Gastrocnemius medialis (tissue), 4 donors: ENCODE measurements at places on chromosomes 2 and 18. TPM values are rescaled to one million over a fixed set of nuclear protein-coding genes. Genes with fewer than 3 reads are reported as not detected.

DNA sequence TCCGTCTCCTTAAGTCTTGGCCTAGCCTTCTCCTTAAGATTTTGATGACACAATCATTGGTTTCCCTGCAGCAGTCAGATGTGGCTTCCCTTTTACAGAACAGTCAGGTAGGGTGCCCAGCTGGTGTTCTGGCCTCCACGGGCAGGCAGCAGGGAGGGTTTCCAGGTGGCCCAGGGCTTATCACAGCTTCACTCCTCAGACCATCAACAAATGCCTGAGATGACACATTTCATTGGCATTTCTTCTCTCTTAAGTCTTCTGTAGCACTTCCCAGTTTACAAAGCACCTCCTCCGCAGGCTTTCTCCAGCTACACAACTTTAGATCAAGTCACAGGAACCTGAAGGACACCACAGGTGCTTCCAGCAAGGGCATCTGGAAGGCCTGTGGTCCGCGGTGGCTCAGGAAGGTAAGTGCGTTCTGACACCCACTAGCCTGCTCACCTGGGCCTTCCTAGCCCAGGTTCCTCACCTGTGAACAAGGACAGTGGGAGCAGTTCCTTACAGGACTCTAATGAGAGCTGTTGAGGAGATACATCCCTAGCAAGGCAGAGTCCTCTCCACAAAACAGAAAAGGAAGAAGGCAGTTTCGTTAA lies 37.6 kb downstream of the PTPN18 start:
- H3K27ac ChIP-seq: no peak overlapping the region
- H3K36me3 ChIP-seq: no peaks in the 10 kb centered on the region
- H3K4me3 ChIP-seq: no peak overlapping the region
- peaks cover 9% of the 10 kb centered on the region for H3K4me1 ChIP-seq
- no peaks in the 10 kb centered on the region for H3K27me3 ChIP-seq

- no peak for DNase-seq
- peak overlapping the region; percentile 78 for H3K4me3 ChIP-seq
- H3K36me3 ChIP-seq: no peaks in the 10 kb centered on the region
- no peak overlapping the region for H3K27ac ChIP-seq
- H3K4me1 ChIP-seq: peaks cover 24% of the 10 kb centered on the region
Measured at GRCh38 chr2:70902067-70902442, 33.6 kb upstream of the ATP6V1B1 start.

DNA sequence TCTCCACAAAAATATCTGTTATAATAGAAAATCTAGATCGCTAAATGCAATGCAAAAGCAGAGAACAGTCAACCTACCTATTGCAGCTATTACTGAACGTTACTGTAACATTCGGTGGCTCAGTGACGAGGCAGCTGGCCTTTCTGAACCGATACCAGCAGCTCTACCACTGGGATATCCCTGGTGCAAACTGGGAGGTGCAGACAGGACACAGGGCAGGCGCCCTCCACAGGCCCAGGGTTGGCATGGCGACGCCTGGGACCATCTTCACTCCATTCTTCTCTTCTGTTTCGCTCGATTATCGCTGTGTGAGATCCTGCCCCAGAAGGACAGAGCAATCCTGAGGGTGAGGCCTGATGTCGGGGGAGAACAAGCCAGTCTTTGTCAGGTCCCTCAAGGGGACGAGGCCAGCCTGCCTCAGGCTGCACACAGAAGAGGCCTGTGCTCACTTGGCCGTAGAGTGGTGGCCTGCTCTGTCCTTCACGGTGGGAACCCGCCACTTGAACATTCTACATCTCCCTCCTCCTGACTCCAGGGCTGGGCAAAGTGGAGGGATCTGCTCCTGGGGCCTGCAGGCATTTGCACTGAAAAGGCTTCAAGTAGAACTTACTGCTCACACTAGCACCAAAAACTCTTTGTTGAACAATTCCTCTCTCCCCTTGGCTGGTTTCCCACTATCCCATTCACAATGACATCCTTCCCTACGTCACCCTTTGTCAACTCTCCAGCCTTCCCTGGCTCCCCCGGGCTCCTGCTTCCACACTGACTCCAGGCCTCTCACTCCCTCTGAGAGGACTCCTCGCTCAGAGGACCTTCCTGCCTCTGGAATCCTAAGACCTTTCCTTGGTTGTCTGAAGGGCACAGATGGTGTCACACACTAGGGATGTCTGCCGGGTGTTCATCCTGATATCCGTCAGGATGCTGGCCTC lies 49.7 kb downstream of the CYRIA start:
- no peak overlapping the region for H3K4me3 ChIP-seq
- DNase-seq: no peak
- peaks cover 20% of the 10 kb centered on the region for H3K4me1 ChIP-seq
- H3K27me3 ChIP-seq: no peaks in the 10 kb centered on the region
- H3K27ac ChIP-seq: no peak overlapping the region

DNA sequence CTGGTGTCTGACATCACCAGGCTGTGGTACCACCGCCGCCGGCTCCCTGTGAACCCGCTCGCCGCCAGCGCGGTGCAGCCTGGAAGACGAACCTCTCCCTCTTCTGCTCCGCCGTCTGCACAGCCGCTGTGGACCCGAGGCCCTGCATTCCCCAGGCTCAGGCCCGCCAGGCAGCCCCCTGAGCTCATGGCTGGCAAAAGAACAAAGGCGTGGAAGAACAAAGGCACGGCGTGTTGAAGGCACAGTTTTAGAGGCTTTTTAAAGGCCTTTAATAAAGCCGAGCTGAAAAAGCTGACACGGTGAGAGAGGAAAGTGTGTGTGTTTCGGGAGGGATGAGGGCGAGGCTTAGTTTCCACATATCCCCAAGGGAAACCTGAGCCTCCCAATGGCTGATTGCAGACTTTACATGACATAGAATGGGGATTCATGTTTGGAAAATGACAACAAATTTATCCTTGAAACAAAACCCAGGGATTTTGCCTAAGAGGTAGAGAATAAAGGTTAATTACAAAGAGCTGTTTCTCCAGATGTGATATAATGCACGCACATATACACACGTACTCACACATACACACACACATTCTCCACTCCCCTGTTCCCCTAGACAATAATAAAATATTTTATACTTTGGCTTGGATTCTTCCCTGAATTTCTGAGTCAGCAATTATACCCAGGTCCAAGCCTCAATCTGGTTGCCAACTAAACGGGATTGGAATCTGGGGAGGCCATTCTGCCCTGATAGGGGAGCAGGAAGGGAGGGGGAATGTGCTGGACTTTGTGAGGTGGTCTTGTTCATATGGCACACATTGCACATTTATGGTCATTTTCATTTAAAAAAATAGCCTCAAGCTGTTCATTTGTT lies 39.7 kb downstream of the RFX8 start:
- H3K4me1 ChIP-seq: no peaks in the 10 kb centered on the region
- H3K27ac ChIP-seq: no peak overlapping the region
- no peak for DNase-seq
- H3K36me3 ChIP-seq: no peaks in the 10 kb centered on the region

DNA sequence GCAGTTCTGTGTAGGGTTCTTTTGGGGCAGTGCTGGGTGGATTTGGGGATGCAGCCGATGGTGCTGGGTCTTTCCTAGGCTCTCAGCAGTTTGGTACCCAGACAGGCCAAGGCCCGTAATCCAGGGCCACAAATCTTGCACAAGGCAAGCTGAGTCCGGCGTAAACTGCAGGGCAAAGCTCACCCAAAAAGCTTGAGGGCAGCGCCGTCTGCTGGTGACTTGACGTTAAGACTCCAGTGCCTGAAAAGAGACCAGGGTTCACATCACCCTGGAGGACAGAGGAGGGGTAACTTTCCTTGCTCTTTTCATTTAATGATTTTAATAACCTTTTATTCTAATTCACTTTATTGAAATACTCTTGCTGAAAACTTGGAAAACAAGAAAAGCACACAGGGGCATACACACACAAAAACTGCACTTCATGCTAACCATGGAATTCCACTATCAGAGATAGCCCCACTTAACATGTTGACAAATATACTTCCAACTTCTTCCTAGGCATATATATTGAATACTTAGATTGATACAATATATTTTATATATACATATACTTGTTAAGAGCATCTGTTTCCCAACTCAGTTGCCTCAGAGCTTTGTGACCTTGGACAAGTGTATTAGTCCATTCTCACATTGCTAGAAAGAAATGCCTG lies 38.9 kb downstream of the CNGA3 start:
- no peaks in the 10 kb centered on the region for H3K36me3 ChIP-seq
- H3K27ac ChIP-seq: no peak overlapping the region
- no peaks in the 10 kb centered on the region for H3K4me1 ChIP-seq
- no peaks in the 10 kb centered on the region for H3K27me3 ChIP-seq
- DNase-seq: peak; percentile 22

DNA sequence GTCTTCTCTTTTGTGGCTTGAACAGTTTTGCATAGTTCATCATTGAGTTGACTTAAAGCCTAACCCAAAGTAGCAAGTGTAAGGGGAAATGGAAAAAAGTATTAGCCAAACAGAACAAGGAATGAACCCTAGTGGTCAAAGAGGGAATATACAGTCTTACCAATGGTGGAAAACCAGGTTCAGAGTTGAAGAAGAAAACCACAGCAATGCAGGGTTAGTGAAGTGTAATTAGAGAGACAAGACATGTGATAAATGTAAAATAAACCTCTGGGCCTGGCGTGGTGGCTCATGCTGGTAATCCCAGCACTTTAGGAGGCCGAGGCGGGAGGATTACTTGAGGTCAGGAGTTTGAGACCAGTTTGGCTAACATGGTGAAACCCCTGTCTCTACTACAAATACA lies 2.4 kb downstream of the TTN start:
- H3K36me3 ChIP-seq: peaks cover 4% of the 10 kb centered on the region
- DNase-seq: peak; percentile 65
- H3K4me3 ChIP-seq: peak overlapping the region; percentile 88
- no peaks in the 10 kb centered on the region for H3K27me3 ChIP-seq
- H3K27ac ChIP-seq: peak overlapping the region; percentile 98

GRCh38 chr18:51614967-51615571 lies 417.6 kb upstream of the MEX3C start:
- H3K27ac ChIP-seq: no peak overlapping the region
- no peaks in the 10 kb centered on the region for H3K36me3 ChIP-seq
- no peaks in the 10 kb centered on the region for H3K4me1 ChIP-seq
- no peak for DNase-seq
- no peaks in the 10 kb centered on the region for H3K27me3 ChIP-seq
- H3K4me3 ChIP-seq: no peak overlapping the region

DNA sequence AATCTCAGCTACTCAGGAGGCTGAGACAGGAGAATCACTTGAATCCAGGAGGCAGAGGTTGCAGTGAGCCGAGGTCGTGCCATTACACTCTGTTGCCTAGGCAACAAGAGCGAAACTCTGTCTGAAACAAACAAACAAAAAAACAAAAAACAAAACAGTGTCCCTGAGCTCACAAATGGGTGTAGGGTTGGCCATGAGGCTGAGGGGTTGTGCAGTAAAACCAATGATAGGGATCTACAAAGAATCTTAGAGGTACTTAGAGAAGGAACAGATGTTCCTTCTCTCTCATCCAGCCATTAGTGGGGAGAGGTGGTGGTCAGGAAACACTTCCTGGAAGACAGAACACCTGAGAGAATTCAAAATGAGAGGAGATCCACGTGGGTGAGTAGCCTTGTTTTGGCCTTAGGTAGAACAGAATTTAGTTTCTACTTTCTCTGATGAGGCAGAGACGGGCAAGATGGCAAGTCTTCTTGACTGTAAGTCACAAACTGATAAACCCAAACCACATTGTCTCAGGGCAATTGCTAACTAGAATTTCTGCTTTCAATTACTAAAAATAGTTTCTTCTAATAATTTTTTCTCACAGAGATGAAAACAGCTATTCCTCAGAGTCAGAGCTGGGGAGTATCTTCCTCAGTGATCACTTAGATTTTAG lies 61.5 kb upstream of the PPM1B start:
- H3K4me1 ChIP-seq: peaks cover 12% of the 10 kb centered on the region
- H3K27ac ChIP-seq: no peak overlapping the region
- DNase-seq: no peak
- no peaks in the 10 kb centered on the region for H3K36me3 ChIP-seq
- H3K27me3 ChIP-seq: no peaks in the 10 kb centered on the region

DNA sequence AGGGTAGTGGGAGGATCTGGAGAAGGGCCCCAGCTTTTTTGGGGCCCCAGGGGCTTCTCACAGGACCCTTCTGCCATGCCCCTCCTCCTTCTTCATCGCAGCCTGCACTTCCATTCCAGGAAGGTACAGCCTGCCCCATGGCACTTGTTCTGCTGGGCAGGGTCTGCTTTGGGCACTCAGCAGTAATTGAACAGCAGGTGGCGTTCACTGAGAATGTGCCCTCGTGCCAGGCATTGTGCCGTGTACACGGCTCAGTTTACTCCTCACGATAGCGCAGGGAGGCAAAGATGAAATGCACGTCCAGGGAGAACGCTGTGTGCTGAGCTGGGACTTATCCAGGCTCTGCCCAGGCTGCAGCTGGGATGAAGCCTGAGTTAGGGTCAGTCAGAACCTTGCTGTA lies 54.8 kb upstream of the ASB18 start:
- no peaks in the 10 kb centered on the region for H3K36me3 ChIP-seq
- H3K4me1 ChIP-seq: no peaks in the 10 kb centered on the region
- no peak for DNase-seq
- H3K4me3 ChIP-seq: no peak overlapping the region

DNA sequence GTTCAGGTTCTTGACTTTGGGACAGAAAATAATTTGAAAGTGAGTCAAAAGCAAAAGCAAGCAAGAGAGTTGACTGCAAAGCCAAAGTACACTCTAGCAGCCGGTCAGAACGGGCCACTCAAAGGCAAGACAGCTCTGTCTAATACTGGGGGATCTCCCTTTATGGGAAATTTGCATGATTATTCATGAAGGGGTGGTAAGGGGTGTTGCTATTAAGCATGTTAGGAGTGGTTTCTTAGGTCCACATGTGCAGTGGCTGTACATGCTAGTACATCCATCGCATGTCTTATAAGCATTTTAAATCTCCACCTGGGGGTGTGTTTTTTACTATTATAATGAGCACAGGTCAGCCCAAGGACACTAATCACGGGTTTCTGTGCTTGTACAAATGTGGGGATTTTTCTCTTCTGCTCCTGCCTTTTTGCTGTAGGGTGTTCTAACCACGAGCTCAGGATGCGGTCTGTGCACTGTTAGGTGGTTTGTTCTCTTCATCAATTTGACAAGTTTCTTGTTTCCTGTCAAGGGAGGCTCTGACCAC lies 60.2 kb upstream of the SPP2 start:
- H3K27me3 ChIP-seq: no peaks in the 10 kb centered on the region
- DNase-seq: no peak
- no peaks in the 10 kb centered on the region for H3K4me1 ChIP-seq
- no peak overlapping the region for H3K27ac ChIP-seq
- no peaks in the 10 kb centered on the region for H3K36me3 ChIP-seq

DNA sequence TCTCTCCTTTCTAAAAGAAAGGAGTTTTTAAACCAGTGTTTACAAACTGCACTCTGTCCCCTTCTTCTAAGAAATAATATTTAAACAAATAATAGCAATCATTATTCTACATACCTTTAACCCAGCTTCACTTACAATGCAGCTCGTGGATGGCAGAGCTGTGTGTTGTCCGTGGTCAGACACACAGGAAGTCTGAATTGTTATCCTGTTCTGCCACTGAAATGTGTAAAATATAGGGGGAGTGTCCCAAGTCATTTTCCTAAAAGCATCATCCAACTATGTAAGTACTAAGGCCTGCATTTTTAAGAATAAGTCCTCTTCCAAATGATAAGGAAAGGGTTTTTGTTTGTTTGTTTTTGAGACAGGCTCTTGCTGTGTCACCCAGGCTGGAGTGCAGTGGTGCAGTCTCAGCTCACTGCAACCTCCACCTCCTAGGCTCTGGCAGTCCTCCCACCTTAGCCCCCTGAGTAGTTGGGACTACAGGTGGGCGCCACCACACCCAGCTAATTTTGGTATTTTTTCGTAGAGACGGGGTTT lies 2.7 kb upstream of the PPP4R1 start:
- H3K27ac ChIP-seq: no peak overlapping the region
- H3K4me3 ChIP-seq: no peak overlapping the region
- peaks cover 17% of the 10 kb centered on the region for H3K4me1 ChIP-seq
- no peak for DNase-seq
- H3K27me3 ChIP-seq: no peaks in the 10 kb centered on the region
- H3K36me3 ChIP-seq: no peaks in the 10 kb centered on the region

Gene NT5DC4
- total RNA-seq: not detected

Gene GKN2
- total RNA-seq: not detected

Gene HOXD13
- total RNA-seq: not detected

Gene SAG
- total RNA-seq: not detected

Gene SLC5A7
- not detected for total RNA-seq

Gene TMEM163
- not detected for total RNA-seq
